Skin of body (tissue), 3 donors: ENCODE measurements at places on chromosomes 7 and 10.

- no peak for DNase-seq
These were observed 60.9 kb downstream of the BAMBI start for GRCh38 chr10:28738200-28738599.

GRCh38 chr10:567869-568268 lies 121.6 kb downstream of the DIP2C start:
- DNase-seq, result no peak

DNA sequence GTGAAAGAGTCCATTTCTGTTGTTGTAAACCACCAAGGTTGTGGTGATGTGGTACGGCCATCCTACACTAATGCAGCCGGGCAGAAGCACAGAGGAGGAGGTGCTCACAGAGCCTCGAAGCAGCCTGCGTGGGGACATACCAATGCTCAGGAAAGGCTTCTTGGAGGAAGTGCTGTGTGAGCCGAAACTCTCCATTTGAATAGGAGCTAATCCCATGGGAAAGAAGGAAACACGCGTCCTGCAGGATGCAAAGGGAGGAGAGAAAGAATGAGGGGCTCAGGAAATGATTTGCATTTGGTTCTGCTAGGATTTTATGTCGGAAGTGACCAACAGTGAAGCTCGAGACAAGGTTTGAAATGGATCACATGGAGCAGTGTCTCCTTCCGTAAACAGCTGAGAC lies 477.9 kb upstream of the ANKRD30A start:
- DNase-seq, result no peak

DNA sequence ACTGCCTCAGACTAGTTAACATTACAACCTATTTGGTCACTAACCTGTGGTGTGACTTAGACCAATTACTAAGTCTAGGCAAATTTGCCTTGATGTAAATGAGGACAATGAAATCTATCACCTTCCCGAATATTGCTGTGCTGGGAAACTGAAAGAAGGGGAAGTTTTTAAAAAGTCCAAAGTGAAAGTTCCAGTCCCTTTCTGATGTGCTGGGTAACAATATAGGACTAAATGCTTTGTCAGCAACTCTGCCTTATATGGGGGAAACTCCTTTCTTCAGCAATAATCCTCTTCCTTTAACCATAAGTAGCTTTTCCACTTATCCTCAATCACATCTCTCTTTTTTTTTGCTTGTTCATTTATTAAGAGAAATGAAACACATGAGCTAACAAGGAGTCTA lies 3.9 kb downstream of the PIK3AP1 start:
- DNase-seq, result no peak

DNA sequence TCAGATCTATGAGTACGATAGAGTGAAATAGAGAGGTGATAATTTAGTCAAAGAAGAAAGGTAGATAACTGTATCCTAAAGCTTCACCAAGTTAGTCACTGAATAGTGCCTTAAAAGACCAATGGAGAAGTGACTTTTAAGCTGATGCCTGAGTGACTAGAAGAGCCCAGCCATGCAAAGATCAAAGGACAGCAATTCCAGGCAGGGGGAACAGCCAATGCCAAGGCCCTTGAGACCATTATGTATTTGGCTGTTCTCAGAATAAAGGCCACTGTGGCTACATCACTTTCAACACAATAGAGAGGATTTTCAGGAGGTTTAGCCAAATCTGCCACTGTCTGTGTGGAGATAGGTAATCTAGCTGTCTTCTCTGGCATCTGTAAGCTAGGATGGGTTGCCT lies 17.8 kb downstream of the HDAC9 start:
- no peak for DNase-seq

GRCh38 chr10:3624367-3624766 lies 160.6 kb downstream of the KLF6 start:
- DNase-seq, result no peak

DNA sequence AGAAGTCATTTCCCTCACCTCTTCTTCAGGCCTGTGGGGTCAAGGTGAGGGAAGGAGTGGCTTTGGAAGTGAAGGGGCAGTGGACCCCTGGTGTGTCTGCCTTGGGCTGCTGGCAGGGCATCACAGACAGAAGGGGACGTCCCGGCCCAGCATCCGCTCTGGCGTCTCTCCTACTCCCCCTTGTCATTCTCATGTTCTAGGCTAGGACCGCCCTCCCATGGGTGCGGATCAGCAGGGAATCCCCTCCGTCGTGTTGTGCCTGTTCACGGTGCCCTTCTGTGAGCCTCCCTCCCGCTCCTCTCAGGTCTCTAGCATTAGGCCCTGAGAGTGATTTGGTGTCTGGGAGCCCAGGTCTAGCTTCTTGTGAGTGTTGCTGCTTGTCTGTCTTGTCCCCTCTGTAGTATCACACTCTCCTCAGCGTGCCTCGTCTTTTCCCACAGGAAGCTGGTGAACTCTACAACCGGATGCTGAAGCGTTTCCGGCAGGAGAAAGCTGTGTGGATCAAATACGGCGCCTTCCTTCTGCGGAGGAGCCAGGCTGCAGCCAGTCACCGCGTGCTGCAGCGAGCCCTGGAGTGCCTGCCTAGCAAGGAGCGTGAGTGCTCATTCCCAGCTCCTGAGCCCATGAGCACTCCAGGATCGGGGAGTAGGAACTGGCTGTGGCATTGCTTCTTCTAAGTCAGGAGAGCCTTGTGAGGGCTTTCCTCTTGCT lies 8.5 kb downstream of the CALHM2 start:
- no peak for DNase-seq

DNA sequence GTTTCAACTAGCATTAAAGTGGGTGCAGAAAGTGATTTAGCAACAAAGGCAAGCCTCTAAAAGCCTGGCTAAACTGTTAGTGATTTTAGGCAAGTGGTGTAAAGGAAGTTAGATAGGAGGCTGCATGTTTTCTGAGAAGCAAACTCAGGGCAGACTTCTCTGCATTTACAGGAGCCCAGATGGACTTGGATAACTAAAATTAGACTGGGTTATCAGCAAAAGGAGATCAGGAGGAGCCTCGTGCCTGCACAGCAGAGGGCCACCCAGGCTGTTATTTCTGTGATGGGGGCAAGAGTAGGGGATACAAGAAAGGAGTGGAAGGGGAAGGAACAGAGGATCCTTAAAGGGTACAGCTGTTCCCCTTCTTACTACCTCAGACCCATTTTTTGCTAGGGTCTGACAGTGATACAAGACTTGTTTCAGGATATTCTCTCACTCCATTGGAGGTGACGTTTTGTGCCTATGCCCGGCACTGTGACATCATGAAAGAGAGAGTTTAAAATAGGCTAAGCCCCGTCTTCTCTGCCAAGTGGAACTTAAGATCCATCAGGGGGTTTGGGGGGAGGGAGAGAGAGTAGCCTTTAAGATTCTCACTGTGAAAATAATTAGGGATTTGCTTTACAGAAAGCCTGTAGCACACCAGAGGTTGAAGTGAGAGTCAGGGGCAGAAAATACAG lies 49.6 kb upstream of the PDCD4 start:
- no peak for DNase-seq

DNA sequence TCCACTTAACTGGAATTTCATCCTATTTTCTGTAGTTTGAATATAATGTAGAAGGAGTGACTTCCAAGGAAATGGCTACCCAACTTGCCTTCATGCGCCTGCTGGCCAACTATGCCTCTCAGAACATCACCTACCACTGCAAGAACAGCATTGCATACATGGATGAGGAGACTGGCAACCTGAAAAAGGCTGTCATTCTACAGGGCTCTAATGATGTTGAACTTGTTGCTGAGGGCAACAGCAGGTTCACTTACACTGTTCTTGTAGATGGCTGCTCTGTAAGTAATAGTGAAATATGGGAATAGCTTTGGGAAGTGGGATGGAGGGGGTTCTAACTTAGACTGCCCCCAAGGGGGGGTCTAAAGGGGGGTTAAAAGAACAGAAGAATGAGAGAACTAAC lies 34.5 kb downstream of the COL1A2 start:
- DNase-seq, result no peak

- DNase-seq, result peak; percentile 19
These were observed 38.4 kb downstream of the NET1 start for GRCh38 chr10:5450605-5451384.

- peak; percentile 2 for DNase-seq
These were observed 157.2 kb downstream of the CHRM2 start for GRCh38 chr7:137025469-137026175.

DNA sequence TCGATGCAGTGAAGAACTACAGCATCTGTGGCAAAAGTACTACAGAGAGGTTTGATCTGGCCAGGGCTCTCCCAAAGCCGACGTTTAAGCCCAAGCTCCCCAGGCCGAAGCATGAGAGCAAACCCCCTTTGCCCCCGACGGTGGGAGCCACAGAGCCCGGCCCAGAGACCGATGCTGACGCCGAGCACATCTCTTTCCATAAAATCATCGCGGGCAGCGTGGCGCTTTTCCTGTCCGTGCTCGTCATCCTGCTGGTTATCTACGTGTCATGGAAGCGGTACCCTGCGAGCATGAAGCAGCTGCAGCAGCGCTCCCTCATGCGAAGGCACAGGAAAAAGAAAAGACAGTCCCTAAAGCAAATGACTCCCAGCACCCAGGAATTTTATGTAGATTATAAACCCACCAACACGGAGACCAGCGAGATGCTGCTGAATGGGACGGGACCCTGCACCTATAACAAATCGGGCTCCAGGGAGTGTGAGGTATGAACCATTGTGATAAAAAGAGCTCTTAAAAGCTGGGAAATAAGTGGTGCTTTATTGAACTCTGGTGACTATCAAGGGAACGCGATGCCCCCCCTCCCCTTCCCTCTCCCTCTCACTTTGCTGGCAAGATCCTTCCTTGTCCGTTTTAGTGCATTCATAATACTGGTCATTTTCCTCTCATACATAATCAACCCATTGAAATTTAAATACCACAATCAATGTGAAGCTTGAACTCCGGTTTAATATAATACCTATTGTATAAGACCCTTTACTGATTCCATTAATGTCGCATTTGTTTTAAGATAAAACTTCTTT lies 2.3 kb downstream of the LRRTM3 start:
- no peak for DNase-seq

DNA sequence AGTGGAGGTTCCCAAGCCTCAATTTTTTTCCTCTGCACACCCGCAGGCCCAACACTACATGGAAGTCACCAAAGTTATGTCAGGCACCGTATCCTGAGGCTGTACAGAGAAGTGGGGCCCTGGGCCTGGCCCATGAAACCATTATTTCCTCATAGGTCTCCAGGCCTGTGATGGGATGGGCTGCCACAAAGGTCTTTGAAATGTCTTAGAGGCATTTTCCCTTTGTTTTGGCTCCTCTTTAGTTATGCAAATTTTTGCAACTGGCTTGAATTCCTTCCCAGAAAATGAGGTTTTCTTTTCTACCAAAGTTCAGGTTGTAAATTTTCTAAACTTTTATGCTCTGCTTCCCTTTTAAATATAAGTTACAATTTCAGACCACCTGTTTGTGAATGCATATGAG lies 365.2 kb downstream of the HGF start:
- DNase-seq, result no peak

- no peak for DNase-seq
These were observed 72.5 kb downstream of the BBS9 start for GRCh38 chr7:33201821-33202220.

DNA sequence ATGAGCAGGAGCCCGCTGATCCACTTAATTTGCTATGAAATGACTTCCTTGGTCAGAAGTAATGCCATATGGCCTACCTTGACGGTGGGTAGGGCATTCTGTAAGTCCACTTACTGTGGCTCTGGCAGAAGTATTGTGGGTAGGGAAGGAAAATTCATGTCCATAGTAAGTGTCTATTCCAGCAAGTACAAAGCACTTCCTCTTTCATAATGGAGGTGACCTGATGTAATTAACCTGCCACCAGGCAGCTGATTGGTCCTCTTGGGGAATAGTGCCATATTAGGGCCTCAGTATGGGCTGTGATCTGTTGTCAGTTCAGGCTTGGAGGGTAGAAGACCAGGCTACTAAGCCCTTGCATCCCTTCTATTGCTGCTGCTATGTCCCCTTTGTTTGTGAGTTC lies 103.9 kb downstream of the SLC37A3 start:
- DNase-seq, result no peak

DNA sequence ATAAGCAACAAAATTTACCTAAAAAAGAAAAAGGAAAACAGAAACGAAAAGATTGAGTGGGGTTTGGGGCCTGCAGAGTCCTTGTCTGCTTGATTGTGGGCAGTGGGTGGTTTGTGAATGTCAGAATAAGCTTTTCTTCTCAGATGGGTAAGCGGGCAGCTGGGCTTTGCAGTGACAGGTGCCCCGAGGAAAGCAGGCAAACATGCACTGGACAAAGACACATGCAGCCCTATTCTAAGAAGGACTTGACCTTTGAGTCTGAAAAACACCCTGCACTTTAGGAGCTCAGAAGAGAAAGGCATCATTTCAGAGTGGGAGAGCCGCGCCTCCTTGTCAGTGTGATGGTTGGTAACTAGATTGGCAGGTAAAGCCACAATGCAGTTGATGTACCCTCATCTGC lies 562.7 kb downstream of the PTPRN2 start:
- no peak for DNase-seq

DNA sequence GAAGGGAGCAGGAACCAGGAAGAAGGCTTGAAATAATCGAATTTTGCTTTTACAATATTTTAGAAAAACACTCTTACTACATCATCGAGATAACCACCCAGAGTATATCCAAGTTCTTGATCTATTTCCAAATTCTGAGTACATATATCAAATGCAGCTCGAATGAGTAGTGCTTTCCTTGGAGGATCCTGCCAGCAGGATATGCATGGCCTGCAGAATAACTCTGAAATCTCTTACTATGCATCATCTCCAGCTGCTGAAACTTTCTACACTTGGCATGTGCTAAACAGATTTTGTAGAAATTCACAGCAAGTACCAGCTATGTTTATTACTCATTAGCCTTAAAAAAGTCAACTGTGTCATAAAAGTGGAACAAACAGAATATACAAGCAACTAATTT lies 44.0 kb upstream of the ANK3 start:
- DNase-seq, result peak; percentile 75

DNA sequence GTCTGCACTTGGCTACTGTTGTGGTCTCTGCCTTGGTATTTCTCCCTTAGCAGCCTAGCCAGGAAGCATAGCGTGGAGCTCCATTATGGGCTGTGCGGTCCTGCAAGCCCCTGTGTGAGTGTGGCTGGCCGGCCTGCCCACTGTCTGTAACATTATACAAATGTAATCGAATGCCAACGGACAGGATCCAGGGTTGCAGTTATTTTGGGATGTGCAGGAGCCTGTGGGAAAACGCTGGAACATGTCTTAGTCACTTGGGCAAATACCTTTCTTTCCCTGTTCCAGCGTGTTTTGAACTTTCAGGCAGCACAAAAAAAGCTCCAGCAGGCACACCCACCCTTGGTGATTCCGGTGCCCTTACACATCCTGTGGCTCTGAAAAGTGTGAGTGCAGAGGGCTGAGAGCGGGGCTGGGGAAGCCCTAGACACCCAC lies 29.5 kb downstream of the BAG3 start:
- DNase-seq, result peak; percentile 13

- DNase-seq, result no peak
These were observed 97.7 kb upstream of the ZPBP start for GRCh38 chr7:50190776-50191175.

DNA sequence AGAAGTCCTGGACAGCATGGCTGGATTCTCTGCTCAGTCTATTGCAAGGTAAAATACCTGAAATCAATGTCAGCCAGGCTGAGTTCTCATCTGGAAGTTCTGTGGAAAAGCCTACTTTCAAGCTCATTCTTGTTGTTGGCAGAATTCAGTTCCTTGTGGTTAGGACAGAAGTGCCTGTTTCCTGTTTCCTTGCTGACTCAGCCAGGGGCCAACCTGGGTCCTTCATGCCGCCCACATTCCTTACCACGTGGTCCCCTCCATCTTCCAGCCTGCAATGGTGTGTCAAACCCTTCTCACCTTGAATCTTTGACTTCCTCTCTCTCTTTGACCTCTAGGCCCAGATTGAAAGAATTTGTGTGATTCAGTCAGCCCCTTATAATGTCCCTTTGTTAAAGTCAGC lies 197.1 kb upstream of the STK17A start:
- no peak for DNase-seq
